Endothelial cell of coronary artery (primary cell): ENCODE measurements at places on chromosomes 16 and 17. TPM values are rescaled to one million over a fixed set of nuclear protein-coding genes. Genes with fewer than 3 reads are reported as not detected.

The MT1M gene
- total RNA-seq: 2.2 and 5.2 TPM in 2 replicates

The UNC13D gene
- total RNA-seq: 3.4 TPM in 2 replicates

The PRSS8 gene
- total RNA-seq: not detected in 2 replicates

The SLC6A2 gene
- not detected in 2 replicates for total RNA-seq

The TBC1D3I gene
- total RNA-seq: under 0.01 and 0.38 TPM in 2 replicates

The PERCC1 gene
- not detected in 2 replicates for total RNA-seq

The ZNF23 gene
- 4.2 and 7.2 TPM in 2 replicates for total RNA-seq

The DBNDD1 gene
- total RNA-seq: 9.5 and 11.3 TPM in 2 replicates

The USP43 gene
- 0.09 and 0.18 TPM in 2 replicates for total RNA-seq

The KANSL1 gene
- 59.0 and 84.4 TPM in 2 replicates for total RNA-seq

The RHBDL3 gene
- total RNA-seq: under 0.01 TPM in 2 replicates

The NAGS gene
- total RNA-seq: 1.3 and 6.4 TPM in 2 replicates

The HIC1 gene
- total RNA-seq: 18.6 and 41.0 TPM in 2 replicates

The KAT7 gene
- 28.0 and 30.2 TPM in 2 replicates for total RNA-seq

The CCL14 gene
- 6.1 and 7.1 TPM in 2 replicates for total RNA-seq

The MYH3 gene
- 0.38 and 0.45 TPM in 2 replicates for total RNA-seq

The SLFN12L gene
- 0.09 TPM in 1 of 2 replicates, not detected in the other for total RNA-seq

The DRC3 gene
- total RNA-seq: 1.3 and 1.5 TPM in 2 replicates

The SPAG5 gene
- 14.8 and 35.4 TPM in 2 replicates for total RNA-seq

The SMG1 gene
- total RNA-seq: 50.1 and 69.7 TPM in 2 replicates

The LITAFD gene
- not detected in 2 replicates for total RNA-seq

The SLFN13 gene
- total RNA-seq: 1.8 and 2.6 TPM in 2 replicates

The KRT33A gene
- total RNA-seq: not detected in 2 replicates

The TMEM186 gene
- 5.3 and 6.0 TPM in 2 replicates for total RNA-seq

The MYH8 gene
- total RNA-seq: not detected in 2 replicates

The ANKFN1 gene
- total RNA-seq: 0.09 TPM in 1 of 2 replicates, not detected in the other

The ZNF213 gene
- total RNA-seq: 3.4 and 5.6 TPM in 2 replicates

The SLC16A6 gene
- total RNA-seq: 0.09 and 0.63 TPM in 2 replicates

The IRX5 gene
- total RNA-seq: 0.09 and 0.85 TPM in 2 replicates

The CNTD1 gene
- total RNA-seq: 0.19 TPM in 1 of 2 replicates, not detected in the other

The CA7 gene
- not detected in 2 replicates for total RNA-seq

The ZNF385C gene
- total RNA-seq: not detected in 2 replicates

The ZG16 gene
- not detected in 2 replicates for total RNA-seq

The FZD2 gene
- 0.54 and 1.7 TPM in 2 replicates for total RNA-seq

The FOXF1 gene
- total RNA-seq: 0.18 and 0.66 TPM in 2 replicates

The CCL8 gene
- not detected in 2 replicates for total RNA-seq

The RGS11 gene
- 1.6 and 1.9 TPM in 2 replicates for total RNA-seq

The EMP2 gene
- total RNA-seq: 7.7 and 8.8 TPM in 2 replicates

The TBC1D26 gene
- total RNA-seq: 0.19 TPM in 1 of 2 replicates, not detected in the other

The CNTNAP4 gene
- not detected in 2 replicates for total RNA-seq

The TM4SF5 gene
- total RNA-seq: not detected in 2 replicates

The CLTC gene
- 335 and 371 TPM in 2 replicates for total RNA-seq

The HAP1 gene
- 0.28 and 0.36 TPM in 2 replicates for total RNA-seq

The AKAP1 gene
- total RNA-seq: 24.0 and 27.3 TPM in 2 replicates

The PRSS53 gene
- total RNA-seq: 0.45 and 1.8 TPM in 2 replicates

The CCL16 gene
- total RNA-seq: 0.18 and 0.19 TPM in 2 replicates

The ZNF423 gene
- 0.90 and 1.5 TPM in 2 replicates for total RNA-seq
